ENCODE measurements at places on chromosomes 4 and X.

- DNase-seq: no peak
Observed at GRCh38 chr4:146648461-146648783, 9.7 kb downstream of the POU4F2 start.

- DNase-seq: no peak
Observed at GRCh38 chr4:15920723-15921591, 17.6 kb downstream of the FGFBP1 start.

DNA sequence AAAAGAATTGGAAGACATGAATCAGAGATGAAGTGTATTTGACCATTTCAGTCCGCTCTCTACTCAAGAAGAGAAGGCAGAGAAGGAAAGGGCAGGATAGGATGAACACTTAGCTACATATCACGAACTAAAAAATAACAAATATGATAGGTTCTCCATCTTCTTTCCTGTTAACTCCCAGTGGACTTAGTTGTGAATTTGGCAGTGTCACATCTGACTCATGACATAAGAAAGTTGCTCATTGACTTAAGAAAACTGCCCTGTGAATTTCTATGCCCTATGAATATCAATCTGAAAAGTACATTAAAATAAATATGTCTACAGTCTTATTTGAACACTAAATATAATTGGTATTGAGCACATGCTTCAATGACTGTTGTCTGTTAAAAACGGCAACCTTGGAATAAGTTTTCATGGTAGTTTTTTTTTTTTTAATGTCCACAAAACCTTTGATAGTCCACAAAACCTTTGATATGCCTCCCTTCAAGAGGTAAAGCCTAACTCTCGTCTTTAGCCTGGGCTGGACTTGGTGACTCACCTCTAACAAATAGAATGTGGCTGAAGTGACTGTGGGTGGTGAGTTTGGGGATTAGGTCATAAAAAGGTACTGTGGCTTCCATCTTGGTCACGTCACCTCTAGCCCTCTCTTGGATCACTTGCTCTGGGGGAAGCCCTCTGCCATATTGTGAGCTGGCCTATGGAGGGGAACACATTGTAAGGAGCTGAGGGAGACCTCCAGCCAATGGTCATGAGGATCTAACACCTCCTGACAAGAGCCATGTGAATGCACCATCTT lies 184.7 kb upstream of the S100G start:
- DNase-seq: no peak

- DNase-seq: no peak
Observed at GRCh38 chr4:177937041-177937440, 494.8 kb upstream of the AGA start.

DNA sequence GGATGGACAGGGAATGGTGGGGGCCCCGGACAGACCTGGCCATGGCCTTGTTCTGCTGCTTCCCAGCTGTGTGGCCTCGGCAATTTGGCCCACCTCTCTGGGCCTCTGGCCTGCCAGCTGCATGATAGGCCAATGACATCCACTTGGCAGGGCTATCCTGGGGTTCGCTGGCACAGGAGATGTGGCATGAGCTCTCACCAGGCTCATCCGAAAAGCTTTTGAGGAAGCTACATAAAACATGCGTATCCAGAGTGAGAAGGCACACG lies 18.1 kb downstream of the SH3TC1 start:
- no peak for DNase-seq

DNA sequence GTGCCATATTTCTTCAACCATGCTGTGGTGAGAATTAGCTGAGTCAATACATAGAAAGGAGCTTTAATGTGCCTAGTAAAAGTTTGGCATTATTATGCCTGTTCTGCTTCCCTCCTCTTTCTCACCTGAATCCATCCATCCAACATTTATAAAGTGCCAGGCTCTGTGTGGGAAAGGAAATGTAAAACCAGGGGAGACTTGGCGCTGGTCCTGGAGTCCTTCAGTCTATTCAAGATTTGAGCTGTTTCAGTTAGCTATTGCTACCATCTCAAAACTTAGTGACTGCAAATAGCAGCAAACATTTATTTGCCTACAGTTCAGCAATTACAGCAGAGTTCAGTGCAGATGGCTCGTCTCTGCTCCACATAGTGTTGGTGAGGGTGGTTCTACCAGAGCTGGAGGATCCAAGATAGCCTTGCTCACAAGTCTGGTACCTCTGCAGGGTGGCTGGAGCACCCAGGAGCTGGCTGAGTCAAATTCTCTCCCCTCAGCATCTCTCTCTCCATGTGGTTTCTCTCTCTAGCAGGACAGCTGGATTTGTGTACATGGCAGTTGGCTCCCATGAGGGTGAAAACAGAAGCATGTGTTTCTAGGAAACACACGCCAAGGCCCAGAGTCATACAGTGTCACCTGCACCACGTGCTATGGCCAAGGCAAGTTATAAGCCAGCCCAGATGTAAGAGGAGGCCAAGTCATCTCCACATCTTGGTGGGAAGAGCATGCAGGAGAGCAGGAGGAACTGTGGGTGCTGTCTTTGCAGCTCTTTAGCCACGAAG lies 77.3 kb downstream of the FHDC1 start:
- DNase-seq: no peak

- no peak for DNase-seq
Observed at GRCh38 chr4:75605928-75606327, 24.4 kb downstream of the CDKL2 start.

Data from stimulated activated naive CD8-positive, alpha-beta T cell treated with anti-CD3 and anti-CD28 coated beads, Interleukin-15, Interleukin-2, amounts not matched to agents 100 U/mL and 50 U/mL, for 24 hours (primary cell).